ENCODE measurements at places on chromosomes 11 and 22. TPM values are rescaled to one million over a fixed set of nuclear protein-coding genes. Genes with fewer than 3 reads are reported as not detected.

- DNase-seq: no peak
- peaks cover 43% of the 10 kb centered on the region for H3K27me3 ChIP-seq
- H3K4me1 ChIP-seq: peaks cover 17% of the 10 kb centered on the region
- no peaks in the 10 kb centered on the region for H3K36me3 ChIP-seq
Measured at GRCh38 chr11:43943931-43944751, 1.7 kb downstream of the C11orf96 start.

- H3K27ac ChIP-seq: no peak overlapping the region
- H3K4me1 ChIP-seq: peaks cover 6% of the 10 kb centered on the region
- peaks cover 70% of the 10 kb centered on the region for H3K36me3 ChIP-seq
- H3K4me3 ChIP-seq: no peak overlapping the region
- no peaks in the 10 kb centered on the region for H3K27me3 ChIP-seq
- DNase-seq: no peak
Measured at GRCh38 chr11:102360681-102361080, 13.7 kb downstream of the BIRC2 start.

DNA sequence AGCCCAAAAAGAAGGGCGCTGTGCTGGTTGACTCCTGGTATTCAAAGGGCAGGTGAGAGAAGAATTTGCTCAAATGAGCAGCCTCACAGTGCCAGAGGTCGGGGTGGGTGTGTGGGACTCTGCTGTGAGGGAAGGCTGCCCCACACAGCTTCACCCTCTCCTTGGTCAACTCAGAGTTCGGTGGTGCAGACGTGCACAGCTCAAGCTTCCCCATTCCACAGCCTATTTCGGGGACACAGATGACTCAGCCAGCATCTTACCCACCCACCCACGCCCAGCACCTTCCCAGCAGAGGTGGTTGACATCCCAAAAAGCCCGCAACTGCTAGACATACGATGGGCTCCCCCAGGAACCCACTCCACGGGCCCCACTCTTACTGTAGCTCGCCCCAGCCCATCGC is 46.5 kb upstream of the CCND1 start:
- no peak for DNase-seq
- H3K27ac ChIP-seq: no peak overlapping the region
- no peaks in the 10 kb centered on the region for H3K36me3 ChIP-seq
- H3K4me3 ChIP-seq: no peak overlapping the region
- H3K4me1 ChIP-seq: peaks cover 5% of the 10 kb centered on the region

DNA sequence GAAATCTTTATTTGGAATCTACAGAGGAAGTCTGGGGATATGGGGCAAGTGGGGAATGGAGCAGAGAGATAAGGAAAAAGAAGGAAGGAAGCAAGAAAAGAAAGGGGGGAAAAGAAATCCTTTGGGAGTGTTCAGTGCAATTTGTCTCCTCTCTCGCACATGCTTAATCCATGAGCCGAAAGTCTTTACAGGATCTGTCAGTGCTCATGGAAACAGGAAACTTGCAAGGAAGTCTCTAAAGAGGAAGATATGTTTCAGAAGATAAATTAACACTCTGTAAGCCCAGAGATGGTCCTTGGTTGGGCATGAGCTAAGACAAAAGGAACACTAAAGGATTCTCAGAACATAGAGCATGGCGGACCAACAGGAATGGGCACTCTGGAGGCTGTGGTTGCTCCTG is 47.9 kb upstream of the FLI1 start:
- H3K4me3 ChIP-seq: no peak overlapping the region
- H3K27me3 ChIP-seq: no peaks in the 10 kb centered on the region
- H3K4me1 ChIP-seq: no peaks in the 10 kb centered on the region
- no peak for DNase-seq
- no peaks in the 10 kb centered on the region for H3K36me3 ChIP-seq

- no peaks in the 10 kb centered on the region for H3K36me3 ChIP-seq
- H3K4me3 ChIP-seq: no peak overlapping the region
Measured at GRCh38 chr11:44608991-44609782, 43.7 kb downstream of the CD82 start.

- H3K4me1 ChIP-seq: no peaks in the 10 kb centered on the region
- no peak overlapping the region for H3K4me3 ChIP-seq
- no peak overlapping the region for H3K27ac ChIP-seq
- no peak for DNase-seq
- H3K36me3 ChIP-seq: no peaks in the 10 kb centered on the region
- no peaks in the 10 kb centered on the region for H3K27me3 ChIP-seq
Measured at GRCh38 chr11:88819616-88820015, 246.2 kb downstream of the GRM5 start.

GRM5 gene
- total RNA-seq: not detected

NXPE4 gene
- total RNA-seq: not detected

All from HepG2 (cell line).